ENCODE measurements at places on chromosomes 4 and X.
A peak's percentile ranks its signal among the peaks of the same experiment; 100 is the strongest.

- no peak for DNase-seq
Measured at GRCh38 chr4:183038436-183038835, 60.6 kb upstream of the WWC2 start.

DNA sequence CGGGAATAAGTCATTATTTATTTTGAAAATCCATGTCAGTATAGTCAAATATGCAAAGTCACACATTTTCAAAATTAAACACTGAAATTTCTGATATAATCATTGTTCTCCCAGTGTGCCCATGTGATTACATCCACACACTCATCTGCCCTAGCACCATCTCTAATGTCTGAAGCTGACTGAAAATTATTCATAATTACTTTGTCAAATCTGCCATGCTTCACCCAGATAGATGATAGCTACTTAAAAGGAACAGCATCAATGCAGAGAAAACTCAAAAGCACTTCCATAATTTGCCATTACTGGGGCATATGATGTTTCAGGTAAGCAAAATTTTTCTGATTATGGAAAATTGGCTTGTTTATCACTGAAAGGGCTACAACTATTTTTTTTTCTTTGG is 1433.3 kb upstream of the IGFBP7 start:
- no peak for DNase-seq

DNA sequence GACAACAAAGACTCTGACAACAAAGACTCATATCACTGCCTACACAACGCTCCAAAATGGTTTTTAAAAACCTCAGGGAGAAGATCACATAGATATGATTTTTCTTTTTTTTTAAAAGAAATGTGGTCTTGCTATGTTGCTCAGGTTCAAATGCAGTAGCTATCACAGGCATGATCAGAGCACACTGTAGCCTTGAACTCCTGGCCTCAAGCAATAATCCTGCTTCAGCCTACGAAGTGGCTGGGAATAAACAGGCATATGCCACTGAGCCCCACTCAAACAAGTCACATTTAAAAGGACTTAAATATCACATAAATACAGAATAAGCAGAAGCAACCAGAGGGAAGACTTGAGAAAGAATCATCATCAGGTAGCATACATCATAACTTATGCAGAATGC is 14.7 kb downstream of the DHX15 start:
- DNase-seq, result no peak

DNA sequence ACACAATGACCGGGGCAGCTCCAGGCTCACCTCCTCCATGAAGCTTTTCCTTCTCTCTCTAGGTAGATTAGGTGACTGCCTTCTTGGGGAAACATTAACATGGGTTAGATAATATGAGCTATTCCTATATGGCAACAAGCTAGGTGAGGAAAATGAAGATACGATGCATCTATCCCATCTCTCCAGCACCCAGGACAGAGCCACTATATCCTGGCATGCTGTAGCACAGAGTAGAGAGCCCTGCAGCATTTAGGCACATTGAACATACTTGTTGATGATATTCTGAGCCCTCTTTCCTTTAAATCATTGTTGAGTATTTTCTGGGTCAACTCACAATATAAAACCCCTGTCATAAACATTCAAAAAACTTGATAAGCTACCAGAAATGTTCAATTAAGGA is 494.2 kb upstream of the MAGEB2 start:
- no peak for DNase-seq

GRCh38 chr4:96916711-96917110 is 1076.8 kb downstream of the PDHA2 start:
- peak; percentile 50 for DNase-seq

GRCh38 chr4:107863850-107864371 is 39.2 kb downstream of the SGMS2 start:
- DNase-seq, result no peak

GRCh38 chrX:126824338-126825007 is 4.9 kb downstream of the PRR32 start:
- DNase-seq, result no peak

- DNase-seq, result no peak
Measured at GRCh38 chr4:39626261-39626660, 12.4 kb downstream of the SMIM14 start.

GRCh38 chr4:76448211-76448610 is 13.2 kb downstream of the SHROOM3 start:
- no peak for DNase-seq

DNA sequence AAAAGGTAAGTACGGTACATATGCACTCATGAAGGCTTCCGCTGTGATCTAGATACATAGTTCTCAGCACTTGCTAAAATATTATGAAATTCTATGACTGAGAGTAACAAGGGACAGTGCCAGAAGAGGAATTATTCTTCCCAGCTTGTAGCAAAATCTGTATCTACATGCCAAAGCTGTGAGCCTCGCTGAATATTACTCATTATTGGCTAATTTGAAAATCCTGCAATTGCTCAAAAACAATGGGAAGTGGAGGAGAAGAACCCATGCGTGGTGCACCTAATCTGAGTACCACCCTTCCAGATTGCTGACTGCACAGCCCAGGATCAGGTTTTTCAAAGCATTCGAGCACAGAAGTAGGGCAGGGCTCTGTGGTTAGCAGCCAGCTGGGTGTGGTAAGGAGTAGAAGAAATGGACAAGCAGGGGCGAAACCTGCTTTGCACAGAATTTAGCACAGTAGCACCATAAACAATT is 17.4 kb upstream of the PDCL2 start:
- no peak for DNase-seq

GRCh38 chrX:152024710-152025109 is 50.2 kb upstream of the GABRE start:
- no peak for DNase-seq

DNA sequence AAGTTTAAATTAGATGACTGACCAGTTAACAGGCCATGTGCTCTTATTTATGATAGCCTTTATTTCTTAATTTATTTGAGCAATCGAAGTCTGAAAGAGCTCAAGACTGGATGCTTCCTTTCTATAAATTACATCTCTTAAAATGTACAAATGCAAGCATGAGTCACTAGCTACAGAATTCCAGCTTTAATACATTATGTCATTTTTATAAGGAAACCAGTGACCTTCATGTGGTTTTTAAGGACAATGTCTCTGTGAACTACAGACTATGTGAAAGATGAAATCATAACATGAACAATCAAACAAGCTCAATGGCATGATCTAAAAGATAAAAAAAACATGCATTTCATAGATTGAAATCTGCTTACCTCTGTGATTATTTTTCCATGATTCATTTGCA is 15.4 kb downstream of the HTR2C start:
- no peak for DNase-seq

DNA sequence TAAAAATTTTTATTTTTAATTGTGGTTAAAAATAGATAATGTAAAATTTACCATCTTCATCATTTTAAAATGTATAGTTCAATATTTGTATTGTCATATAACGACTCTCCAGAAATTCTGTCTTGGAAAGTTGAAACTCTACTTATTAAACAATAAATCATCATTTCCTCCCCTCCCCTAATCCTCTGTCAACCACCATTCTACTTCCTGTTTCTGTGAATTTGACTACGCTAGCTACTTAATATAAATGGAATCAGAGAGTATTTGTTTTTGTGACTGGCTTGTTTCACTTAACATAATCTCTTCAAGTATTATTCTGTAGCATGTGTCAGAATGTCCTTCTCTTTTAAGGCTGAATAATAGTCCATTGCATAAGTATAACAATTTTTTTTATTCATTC is 729.0 kb upstream of the AADAT start:
- no peak for DNase-seq

DNA sequence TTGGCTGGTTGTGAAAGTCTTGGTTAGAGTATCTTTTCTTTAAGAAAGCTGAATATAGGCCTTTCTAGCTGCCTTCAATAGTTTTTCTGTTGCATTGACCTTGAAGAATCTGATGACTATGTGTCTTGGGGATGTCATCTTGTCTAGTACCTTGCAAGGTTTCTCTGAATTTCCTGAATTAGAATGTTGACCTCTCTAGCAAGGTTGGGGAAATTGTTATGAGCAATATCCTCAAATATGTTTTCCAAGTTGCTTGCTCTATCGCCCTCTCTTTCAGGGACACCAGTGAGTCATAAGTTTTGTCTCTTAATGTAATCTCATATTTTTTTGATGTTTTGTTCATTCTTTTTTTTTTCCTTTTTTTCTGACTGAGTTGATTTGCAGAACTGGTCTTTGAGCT is 194.7 kb downstream of the RAB28 start:
- DNase-seq, result no peak

DNA sequence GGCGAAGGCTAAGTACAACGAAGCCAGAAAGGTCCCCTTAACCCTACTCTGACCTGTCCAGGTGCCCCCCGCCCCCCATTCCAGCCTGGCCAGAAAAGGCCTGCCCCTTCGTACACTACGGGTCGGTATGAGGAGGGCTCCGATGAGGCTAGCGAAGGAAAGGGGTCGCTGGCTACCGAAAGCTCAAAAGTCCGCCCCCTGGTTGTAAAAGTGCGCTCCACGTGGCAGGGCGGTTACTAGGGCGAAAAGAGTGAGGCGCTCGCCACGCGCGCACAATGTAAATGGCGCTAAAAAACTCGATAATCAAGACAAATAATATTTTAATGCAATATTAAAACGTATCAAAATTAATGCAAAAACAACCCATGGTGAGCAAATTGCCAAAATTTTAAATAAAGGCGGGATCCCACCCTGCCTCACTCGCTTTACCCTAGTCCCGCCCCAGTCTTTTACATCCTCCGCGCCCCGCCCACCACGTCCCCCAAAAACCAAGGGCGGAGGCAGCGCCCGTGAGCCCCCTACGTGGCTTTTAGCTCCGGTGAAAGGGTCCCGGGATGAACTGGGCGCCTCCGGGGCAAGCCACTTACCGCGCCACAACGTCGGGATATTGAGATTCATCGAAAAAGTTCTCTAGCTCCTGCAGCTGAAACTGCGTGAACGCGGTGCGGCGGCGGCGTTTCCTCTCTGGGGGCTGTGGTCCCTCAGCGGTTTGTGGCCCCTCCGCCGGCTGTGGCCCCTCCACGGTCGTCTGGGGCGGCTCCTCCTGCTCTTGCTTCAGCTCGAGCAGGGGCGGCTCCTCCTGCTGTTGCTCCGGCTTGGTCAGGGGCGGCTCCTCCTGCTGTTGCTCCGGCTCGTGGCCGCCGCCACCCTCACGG is 929 bp downstream of the ESX1 start:
- no peak for DNase-seq

DNA sequence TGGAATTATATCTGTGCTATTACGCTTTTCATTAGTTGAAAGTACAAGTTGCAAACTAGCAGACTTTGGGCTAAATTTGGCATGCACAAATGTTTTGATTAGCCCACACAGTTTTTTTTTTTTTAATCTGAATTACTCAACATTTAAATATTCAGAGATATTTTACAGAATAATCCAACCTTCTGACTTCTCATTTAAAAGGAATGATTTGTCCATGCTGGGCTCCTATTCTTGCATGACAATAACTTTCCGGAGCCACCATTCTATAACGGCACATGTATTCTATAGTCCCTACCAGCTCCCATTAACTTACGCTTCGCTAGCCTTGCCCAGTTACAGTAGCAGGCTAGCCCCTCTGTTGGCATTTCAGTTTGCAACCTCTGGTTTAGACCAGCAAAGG is 219.3 kb upstream of the FTHL17 start:
- DNase-seq, result no peak

DNA sequence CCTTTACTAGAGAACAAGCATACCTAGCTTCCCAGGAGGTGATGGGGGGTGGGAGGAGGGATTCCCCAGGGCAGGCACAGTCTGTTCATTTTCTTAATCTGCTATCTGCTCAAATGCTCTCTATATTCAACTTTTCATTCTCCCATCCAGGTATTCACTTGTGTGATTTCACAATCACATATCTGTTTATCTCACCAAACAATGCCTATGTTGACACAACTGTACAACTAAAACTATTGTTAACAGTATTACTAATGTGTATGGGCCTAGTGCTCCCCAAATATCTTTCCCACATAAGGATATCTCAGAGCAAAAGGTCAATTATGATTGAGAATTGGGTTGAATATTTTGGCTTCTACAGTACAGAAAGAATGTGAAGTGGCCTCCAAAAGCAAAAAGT is 210.8 kb downstream of the IQCM start:
- no peak for DNase-seq

- DNase-seq, result no peak
Measured at GRCh38 chrX:69844636-69845035, 205.1 kb downstream of the AWAT2 start.

DNA sequence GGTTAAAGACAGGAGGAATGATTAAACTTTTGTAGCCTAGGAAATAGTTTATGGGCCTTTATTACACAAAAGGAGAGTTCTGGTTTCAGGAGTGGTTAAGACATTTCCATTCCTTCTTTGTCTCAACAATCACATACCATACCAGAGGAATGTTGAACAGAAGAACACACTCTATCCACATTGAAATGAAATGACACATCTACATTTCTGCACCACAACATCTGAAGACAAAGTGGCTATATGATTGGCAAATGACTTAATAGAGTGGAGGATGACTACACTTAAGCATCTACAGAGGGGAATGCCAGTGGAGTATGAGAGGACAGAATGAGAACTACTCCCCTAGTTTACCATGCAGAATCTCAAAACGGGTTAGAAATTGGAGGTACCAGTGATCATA is 8.0 kb downstream of the CYP2U1 start:
- DNase-seq, result no peak

DNA sequence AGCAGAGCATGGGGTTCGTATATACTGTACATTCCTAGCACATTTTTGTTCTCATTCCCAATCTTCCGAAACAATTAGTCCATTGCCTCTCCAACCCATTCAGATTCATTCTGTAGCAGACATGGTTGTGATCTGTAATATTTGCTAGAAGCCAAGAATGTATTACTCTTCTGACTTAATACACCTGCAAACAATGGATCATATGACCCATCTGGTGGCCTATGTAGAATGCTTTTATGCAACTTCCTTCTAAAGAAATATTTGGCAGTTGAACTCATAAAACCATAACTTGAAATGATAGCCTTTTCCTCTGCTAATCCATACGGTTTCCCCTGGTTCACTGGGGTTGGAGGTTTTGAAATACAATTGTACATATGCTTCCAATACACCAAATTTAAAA is 32.8 kb upstream of the SGMS2 start:
- no peak for DNase-seq

DNA sequence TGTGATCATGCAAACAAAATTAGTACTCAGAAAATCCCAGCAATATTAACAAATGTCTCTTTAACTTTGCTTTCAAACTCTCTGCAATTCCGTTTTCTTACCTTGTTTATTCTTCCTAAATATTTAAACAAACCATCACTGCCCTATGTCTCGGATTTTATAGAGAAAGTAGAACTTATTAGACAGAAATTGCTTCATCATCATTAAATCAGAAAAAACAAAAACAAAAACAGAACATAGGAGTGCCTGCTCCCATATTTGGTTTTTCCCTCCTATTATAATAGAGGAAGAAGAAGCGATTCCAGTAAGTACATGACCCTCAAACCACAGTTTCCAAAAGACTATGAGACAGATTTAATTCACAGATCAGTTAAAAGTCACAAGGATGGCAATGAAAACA is 1228.0 kb downstream of the RPA4 start:
- DNase-seq, result no peak

GRCh38 chr4:141159027-141159426 is 25.8 kb upstream of the RNF150 start:
- no peak for DNase-seq

- DNase-seq, result no peak
Measured at GRCh38 chrX:69062493-69062892, 102.8 kb downstream of the PJA1 start.

- no peak for DNase-seq
Measured at GRCh38 chr4:108738003-108738706, 24.7 kb downstream of the ETNPPL start.

- no peak for DNase-seq
Measured at GRCh38 chr4:185840201-185840600, 28.2 kb upstream of the SORBS2 start.

Data from NCI-H1092 (cell line).